ENCODE measurements at places on chromosomes 5 and 9.

- no peak for DNase-seq
Measured at GRCh38 chr9:136206602-136207275, 1.8 kb upstream of the LHX3 start.

DNA sequence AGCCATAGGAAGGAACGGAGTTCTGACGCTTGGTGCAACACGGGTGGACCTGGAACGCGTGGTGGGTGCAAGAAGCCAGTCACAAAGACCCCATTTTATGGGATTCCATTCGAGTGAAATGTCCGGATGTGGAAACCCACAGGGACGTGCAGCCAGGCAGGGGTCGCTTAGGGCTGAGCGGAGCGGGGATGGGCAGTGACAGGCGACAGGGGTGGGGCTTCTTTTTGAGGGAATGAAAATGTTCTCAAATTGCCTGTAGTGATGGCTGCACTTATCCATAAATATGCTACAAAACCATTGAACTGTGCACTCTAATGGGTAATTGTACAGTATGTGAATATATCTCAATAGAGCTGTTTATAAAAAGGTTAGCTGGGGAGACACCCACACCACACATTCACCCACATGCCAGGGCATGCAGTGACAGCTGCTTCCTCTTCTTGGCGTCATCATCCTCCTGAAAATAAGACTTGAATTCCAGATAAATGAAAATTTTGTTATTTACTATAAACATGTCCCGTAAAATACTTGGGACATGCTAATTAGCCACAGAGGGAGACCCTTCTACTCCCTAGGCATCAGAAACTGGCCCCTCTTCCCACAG is 71.3 kb upstream of the OLFM1 start:
- DNase-seq, result no peak

GRCh38 chr9:15246243-15246642 is 60.8 kb downstream of the TTC39B start:
- no peak for DNase-seq

DNA sequence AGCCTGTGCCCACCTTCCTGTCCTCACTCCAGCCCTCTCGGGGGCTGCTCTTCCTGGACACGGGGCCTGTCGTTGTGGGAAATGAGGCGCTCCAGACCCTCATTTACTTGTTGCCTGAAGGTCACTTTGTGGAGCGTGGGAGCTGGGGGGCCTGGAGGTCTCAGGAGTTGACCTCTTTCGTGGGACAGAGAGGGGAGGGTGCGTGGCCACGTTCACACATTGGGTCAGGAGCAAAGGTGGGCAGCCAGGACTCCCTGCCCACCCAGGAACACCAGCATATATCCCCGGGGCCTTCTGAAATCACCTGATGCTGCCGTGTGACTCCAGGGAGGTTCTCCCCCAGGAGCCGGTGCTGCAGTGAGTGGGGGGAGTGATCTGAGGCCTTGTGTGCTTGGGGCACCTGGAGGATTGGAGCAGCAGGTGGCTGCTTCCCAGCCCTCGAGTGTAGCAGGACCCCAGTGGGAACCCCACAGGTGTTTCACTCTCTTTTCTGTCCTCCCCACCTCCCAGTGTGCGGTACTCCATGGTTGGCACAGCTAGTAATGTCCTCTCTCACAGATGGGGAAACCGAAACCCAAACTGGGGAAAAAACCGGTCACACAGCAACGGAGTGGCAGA is 20.3 kb downstream of the NCS1 start:
- DNase-seq, result no peak

- DNase-seq, result no peak
Measured at GRCh38 chr5:142833517-142834449, 63.6 kb downstream of the ARHGAP26 start.

- no peak for DNase-seq
Measured at GRCh38 chr9:6459718-6460117, 46.7 kb downstream of the UHRF2 start.

GRCh38 chr9:130345897-130346385 is 80.4 kb downstream of the HMCN2 start:
- DNase-seq, result no peak
